ENCODE measurements at places on chromosomes 13 and 19. TPM values are rescaled to one million over a fixed set of nuclear protein-coding genes. Genes with fewer than 3 reads are reported as not detected.

NKPD1 gene
- 14.0 TPM for total RNA-seq

LILRA1 gene
- 1.7 TPM for total RNA-seq

C19orf38 gene
- total RNA-seq, result 2.5 TPM

CYP2A6 gene
- total RNA-seq, result 2.0 TPM

KLK14 gene
- total RNA-seq, result not detected

CERS4 gene
- 81.5 TPM for total RNA-seq

PEAK3 gene
- total RNA-seq, result 2.0 TPM

SRRM5 gene
- total RNA-seq, result 0.98 TPM

CLDN10 gene
- total RNA-seq, result not detected

ZNF14 gene
- 5.4 TPM for total RNA-seq

VSTM2B gene
- total RNA-seq, result 0.98 TPM

FFAR1 gene
- not detected for total RNA-seq

SLC25A41 gene
- total RNA-seq, result not detected

PGLYRP2 gene
- not detected for total RNA-seq

MYBPC2 gene
- total RNA-seq, result not detected

CDK8 gene
- 11.3 TPM for total RNA-seq

MYH14 gene
- 51.6 TPM for total RNA-seq

CCDC9 gene
- 19.2 TPM for total RNA-seq

All from vagina (tissue), 2 donors.